ENCODE measurements at places on chromosomes 3 and 15.

DNA sequence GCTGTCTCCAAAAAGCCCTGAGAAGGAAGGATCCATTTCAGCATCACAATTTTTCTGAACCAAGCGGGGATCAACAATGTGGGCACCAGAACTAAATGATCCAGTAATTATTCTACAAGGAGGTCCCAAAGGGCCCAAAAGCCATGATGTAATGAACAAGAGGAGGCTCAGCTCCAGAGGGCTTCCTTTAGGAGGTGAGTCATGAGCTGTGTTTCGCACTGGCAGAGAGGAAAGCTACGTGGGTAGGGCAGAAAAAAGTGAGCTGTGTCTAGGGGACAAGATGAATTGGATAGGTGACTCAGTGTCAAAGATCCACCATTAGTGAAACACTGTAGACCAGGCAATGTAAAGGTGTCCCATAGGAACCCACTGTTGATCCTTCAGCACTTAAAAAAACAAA lies 113.4 kb downstream of the RORA start:
- no peak for DNase-seq

- DNase-seq: no peak
These were observed 56.6 kb upstream of the FAM3D start for GRCh38 chr3:58723173-58723572.

GRCh38 chr3:114671741-114672510 lies 378.1 kb downstream of the TIGIT start:
- DNase-seq: no peak

- DNase-seq: no peak
These were observed 34.6 kb downstream of the CRABP1 start for GRCh38 chr15:78374436-78375393.

DNA sequence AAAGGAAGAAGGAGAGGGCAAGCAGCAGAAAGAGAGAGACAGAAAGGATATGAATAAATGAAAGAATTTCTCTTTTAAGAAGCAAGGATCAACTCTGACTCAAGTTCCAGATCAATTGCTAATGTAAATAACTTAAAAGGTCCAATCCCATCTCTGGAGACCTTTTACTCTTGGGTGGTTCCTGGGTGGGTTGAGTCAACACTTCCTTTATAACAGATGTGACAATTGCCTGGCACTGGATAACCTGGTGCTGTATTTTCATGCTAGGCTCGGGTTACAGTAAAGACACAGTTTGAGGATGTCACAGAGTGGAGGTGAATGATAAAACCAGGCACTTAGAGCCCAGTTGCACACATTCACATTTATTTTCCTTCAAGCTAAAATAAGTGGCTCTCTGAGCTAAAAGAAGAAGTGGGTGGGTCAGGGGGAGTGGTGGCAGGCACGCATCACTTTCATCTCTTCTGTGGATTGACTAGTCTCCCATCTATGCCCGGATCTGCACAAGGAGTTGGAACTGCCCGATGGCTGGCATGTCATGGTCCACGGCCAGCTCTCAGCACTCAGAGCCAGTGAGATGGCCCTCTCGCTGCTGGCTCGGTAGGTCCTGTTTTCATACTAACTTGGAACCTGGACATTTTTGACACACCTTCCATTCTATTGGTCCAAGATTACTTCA lies 465.8 kb downstream of the FOXP1 start:
- no peak for DNase-seq

- no peak for DNase-seq
These were observed 110.3 kb downstream of the CYP19A1 start for GRCh38 chr15:51227940-51228732.

GRCh38 chr15:82306791-82307713 lies 42.2 kb downstream of the GOLGA6L10 start:
- DNase-seq: no peak

- DNase-seq: no peak
These were observed 53.8 kb downstream of the IQSEC1 start for GRCh38 chr3:13019243-13020095.

- DNase-seq: no peak
These were observed 121.8 kb upstream of the NLGN1 start for GRCh38 chr3:173275740-173276139.

- no peak for DNase-seq
These were observed 74.3 kb upstream of the VGLL4 start for GRCh38 chr3:11717768-11718636.

DNA sequence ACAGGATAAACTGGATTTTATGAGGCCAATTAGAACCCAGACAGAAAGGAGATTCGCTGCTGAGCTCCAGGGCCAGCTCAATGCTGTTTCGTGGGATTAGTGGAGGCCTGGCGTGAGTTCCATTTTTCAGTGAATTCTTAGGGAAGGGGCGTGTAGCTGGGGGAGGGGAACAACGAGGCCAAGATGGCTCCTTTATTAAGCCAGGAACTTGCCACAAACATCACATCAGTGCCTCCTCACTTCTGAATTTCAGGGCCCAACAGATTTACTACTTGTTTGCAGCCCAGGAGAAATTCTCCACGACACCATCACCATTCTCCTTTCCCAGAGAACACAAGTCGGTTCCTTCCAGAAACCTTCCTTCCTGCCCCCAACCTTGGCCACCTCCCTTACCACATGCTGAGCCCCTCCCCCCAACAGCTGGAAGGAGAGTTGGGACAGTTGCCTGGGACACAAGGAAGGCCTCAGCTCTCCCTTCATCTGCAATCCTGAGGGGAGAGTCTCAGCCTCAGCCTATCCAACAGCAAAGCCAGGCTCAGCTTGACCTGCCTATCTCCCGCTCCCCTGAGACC lies 5.8 kb downstream of the IGDCC4 start:
- no peak for DNase-seq

DNA sequence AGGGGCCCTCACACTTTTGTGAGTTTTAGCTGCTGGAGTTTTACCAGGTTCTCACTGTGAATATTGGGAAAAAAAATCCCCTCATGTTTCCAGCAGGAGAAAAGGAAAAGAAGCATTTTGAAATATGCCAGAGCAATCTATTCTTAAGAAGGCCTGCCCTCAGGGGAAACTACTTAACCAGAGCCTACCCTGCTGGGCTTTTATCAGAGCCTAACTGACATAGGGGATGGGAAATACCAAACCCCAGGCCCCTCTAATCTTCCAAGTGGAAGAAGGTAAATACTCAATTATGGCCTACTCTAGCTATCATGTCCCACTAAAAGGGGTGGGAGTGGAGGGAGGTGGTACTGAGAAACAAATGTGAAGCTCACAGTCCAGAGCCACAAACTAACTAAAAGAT lies 68.7 kb upstream of the NMNAT3 start:
- DNase-seq: no peak

GRCh38 chr15:87747087-87747486 lies 509.5 kb downstream of the NTRK3 start:
- no peak for DNase-seq

- DNase-seq: no peak
These were observed 40.1 kb downstream of the CAPN7 start for GRCh38 chr3:15246186-15246585.

DNA sequence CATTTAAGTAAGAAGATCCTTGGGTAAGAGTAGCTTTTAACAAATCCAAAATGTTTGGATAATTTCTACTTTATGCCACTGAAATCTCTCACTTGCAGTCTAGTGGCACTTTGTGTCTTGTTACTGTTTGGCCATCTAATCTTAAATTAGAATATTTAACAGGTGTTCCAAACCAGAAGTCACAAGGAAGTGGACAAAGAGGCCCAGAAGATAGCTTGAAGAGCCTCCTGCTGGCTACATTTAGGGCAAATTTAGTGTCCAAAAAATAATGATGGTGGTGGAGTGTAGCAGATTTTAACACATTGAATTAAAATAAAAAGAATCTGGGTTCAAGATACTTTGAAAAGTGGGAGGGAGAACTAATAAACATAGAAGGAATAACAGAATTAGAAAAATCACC lies 172.2 kb downstream of the GHSR start:
- DNase-seq: no peak

GRCh38 chr3:53120336-53120735 lies 9.9 kb downstream of the RFT1 start:
- DNase-seq: no peak

DNA sequence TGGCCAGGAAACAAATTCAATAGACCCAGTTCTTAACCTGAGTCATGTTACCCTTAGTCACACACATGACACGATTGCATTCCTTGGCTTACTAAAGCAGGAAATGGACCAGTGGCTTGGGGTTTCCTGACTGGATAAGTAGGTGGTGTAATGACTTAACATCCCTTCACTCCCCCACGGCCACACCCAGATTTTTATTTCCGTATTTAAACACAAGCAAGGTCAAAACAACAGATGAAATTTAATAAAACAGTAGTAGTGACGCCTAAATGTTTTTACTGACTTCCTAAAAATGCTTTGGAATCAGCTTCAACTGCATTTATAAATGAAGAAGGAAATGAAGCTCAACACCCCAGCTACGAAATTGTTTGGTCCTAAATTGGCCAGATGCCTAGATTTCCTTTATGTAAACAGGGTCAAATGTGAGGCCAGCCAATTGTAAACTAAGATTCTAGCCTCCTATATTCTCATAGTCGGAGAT lies 324.3 kb downstream of the CHST2 start:
- no peak for DNase-seq

DNA sequence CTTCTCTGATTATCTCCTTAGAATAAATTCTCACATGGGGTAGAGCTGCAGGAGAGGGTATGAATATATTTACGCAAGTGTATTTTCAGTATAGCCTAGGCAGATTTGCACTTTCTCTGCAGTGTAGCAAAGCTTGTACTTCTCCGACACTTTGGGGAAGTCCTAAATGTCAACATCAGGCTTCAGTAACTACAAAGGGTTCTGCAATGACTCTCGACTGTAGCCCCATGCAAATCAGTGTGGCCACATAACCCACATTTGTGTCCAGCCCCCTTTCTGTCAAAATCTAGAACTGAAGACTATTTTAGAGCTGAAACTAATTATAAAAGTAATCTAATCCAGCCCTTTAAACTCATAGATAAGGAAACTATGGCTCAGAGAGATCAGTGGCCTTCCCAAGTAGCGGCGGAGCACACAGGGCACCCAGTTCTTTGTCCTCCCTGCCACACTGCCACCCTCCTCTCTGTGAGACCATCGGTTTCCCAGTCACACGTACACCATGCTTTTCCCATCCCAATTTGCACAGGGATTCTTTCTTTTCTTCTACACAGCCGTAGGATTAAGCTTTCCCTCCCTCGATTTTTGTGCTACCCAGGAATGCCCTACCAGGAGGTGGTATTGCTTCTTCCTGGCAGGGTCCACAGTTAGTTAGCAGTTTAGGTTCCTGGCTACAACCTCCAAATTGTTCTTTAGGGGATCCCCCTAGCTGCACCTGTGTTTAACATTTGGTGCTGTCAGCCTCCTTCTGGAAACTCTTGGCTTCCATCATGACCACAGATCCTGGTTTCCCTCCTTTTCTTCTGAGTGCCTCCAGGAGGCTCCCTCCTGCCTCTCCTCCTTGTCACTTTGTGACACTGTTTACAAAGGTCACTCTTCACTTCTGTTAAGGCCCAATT lies 22.9 kb downstream of the MRAS start:
- DNase-seq: no peak

GRCh38 chr3:46667061-46667621 lies 26.3 kb downstream of the ALS2CL start:
- no peak for DNase-seq

DNA sequence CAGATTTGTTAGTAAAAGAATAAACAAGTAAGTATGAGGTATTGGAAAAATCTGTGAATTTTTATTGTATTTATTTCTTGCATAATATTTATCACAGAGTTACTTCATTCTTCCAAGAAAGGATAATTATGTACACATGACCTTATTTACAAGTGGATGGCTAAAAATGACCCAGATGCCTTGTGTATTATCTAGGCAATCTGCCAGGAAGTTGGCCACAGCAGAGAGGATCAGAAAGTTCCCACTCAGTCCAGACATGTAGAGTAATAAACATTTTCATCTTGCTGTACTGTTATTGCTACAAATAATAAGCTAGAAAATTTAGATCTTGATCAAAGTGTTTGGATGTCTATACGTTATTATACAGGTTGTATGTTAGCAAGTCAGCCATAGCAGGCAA lies 317.1 kb downstream of the EPHA6 start:
- DNase-seq: no peak

DNA sequence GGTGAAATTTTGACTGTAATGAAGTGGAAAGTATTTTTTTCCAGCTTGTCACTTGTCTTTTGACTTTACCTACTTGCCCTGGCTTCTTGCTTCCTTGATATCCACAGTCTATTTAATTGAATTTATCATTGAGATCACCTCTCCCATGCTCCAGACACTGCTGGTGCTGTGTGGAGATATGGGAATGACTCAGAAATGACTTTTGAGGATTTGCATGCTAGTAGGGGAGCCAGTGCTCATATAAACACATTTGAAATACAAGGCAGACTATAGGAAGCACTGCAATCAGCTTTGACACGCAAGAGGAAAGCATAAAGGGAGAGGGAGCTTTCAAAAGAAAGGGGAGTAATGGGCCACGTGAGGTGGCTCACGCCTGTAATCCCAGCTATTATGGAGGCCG lies 7.3 kb upstream of the TRPM1 start:
- DNase-seq: no peak

DNA sequence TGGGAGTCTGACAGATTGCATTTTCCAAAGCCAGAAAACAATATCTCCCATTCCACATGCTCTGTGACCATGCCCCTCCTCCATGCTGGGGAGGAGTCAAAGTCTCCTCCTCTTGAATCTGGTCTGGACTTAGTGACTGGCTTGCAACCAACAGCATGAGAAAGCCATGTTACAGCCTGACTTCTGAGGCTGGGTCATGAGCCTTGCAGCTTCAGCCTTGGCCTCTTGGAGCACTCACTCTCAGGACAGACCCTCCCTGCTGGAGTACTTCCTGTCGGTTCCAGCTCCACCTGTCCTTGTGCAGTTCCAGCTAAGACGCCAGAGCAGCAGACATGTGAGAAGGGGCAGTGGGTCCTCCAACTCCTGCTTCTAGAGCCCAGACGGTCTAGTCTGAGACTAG lies 49.7 kb upstream of the RBSN start:
- DNase-seq: no peak

DNA sequence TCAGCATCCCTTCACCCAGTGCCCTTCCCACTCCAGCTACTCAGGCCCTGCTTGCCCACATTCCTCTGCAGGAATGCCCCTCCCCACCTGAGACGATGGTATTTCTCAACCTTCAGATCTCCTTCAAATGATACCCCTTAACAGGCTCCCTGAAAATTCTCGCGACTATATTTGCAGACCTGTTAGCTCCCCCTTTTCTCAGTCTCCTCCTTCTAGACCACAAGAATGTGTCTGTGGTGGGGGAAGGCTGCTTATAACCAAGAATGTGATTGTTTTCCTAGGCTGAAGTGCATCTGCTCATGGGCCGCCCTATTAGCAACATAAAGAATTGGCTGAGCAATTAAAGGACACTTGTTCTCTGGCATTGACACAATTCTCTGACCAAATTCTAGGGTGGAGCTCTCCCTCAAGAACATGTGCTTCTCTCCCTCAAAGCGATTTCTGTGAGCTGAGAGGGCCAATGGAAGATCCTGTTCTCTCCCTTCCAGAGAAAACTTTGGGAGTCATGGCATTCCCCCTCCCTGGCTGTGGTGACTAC lies 19.1 kb upstream of the LIMD1 start:
- no peak for DNase-seq

DNA sequence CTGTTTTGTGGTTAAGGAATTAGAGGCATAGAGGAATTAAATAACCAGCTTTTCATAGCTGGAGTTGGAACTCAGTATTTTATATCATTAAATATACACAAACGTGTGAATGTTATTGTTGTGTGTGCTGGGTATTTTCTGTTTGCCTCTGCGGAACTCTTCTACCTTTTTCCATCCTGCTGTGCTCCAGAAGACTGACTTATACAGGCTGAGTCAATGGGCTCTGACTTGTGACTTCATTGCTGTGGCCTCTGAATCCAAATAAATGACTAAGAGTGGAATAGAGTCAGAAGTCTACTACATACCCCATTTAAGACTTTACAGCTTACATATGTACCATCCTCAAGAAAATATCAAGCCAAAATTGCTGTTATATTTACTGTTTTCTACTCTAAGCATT lies 17.6 kb downstream of the ARIH1 start:
- no peak for DNase-seq

Measured in T-helper 9 cell (primary cell).